ENCODE measurements at places on chromosomes 13 and 19.

DNA sequence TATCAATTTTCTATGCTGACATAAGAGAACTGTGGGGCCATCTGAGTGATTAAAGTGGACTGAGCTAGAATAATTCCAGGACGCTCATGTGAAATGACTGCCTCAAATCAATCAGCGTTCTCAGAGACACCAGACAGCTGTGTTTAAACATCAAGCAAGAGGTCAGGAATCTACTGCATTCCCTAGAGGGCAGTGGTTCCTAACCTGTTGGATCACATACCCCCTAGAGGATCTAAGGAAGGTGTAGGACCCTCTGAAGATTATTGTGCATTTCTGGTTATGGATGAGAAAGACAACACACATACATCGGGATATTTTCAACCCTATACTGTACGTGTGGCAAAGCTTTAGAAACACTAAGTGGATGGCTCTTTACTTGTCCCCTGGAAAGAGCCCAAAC, 51.8 kb upstream of the FREM2 start:
- DNase-seq = no peak

GRCh38 chr13:99724633-99725517, 223.6 kb downstream of the TM9SF2 start:
- no peak for DNase-seq

DNA sequence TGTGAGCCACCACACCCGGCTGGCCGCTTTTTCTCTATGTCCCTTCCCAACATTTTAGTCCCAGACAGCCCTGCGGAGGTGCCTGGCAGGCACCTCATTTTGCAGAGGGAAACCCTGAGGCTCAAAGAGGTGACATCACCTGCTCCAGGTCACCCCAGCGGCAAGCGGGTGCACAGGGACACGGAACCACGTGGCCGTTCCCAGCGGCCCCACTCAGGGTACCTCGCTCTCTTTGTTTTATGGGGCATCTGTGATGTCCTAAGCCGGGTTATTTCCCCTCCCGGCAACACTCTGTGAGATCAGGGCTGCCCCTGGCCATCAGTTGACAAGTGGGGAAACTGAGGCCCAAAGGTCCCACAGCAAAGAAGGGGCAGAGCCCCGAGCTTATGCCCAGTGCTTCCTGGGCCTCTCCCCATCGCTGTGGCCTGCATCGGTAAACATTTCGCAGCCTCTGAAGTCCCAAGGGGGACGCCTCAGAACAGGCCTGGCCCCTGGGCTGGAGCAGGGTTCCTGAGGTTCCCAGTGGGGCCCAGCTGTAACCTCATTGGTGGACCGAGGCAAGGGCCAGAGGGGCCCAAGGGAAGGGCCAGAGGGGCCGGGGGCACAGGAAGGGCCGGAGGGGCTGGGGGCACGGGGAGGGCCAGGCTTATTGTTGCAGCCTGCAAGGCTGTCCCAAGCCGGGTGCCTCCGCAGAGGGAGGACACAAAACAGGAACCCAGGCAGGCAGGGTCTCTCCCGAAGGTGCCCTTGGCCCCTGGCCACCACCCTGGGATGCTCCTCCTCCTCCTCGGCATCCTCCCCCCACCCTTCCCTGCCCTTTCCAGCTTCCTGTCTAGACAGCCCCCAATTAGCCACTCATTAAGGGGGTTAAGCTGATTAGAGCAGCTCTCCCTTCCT, 39.0 kb downstream of the SMIM24 start:
- DNase-seq = no peak

GRCh38 chr19:2600914-2601870, 101.3 kb downstream of the GNG7 start:
- DNase-seq = no peak

DNA sequence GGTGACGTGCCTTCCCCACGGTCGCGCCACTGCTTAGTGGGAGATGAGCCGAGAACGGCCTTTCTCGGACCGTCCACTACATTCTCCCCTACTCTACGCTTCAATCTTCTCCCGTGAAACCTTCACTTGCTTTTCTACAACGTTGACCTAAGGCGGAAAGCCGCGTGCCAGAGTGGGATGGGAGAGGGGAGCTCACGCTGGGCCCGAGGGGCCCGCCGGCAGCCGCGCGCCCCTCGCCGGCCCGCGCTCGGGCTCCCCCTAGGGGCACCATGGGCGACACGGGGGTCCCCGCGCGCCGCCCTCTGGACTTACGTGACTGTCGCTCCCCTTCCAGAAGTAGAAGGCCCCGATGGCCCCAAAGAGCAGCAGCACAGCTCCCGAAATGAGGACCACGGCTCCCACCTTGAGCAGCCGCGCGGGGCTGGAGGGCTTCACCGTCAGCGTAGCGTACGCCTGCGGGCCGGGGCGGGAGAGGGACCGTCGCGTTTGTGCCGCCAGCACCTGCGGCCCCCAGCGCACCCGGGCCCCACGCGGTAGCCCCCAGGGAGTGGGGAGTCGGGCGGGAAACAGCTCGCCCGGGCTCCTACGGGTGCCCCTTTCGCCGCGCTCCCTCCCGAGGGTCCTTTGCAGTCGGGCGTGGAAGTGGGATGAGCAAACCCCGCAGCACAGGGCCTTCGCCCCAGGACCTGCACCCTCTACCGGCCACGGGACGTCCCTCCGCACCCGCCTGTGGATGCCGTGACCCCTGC, 727 bp downstream of the CNMD start:
- DNase-seq = no peak

GRCh38 chr13:110911880-110912279, 3.0 kb downstream of the ANKRD10 start:
- DNase-seq = no peak

GRCh38 chr19:29882719-29883105, 59.3 kb upstream of the URI1 start:
- DNase-seq = no peak

DNA sequence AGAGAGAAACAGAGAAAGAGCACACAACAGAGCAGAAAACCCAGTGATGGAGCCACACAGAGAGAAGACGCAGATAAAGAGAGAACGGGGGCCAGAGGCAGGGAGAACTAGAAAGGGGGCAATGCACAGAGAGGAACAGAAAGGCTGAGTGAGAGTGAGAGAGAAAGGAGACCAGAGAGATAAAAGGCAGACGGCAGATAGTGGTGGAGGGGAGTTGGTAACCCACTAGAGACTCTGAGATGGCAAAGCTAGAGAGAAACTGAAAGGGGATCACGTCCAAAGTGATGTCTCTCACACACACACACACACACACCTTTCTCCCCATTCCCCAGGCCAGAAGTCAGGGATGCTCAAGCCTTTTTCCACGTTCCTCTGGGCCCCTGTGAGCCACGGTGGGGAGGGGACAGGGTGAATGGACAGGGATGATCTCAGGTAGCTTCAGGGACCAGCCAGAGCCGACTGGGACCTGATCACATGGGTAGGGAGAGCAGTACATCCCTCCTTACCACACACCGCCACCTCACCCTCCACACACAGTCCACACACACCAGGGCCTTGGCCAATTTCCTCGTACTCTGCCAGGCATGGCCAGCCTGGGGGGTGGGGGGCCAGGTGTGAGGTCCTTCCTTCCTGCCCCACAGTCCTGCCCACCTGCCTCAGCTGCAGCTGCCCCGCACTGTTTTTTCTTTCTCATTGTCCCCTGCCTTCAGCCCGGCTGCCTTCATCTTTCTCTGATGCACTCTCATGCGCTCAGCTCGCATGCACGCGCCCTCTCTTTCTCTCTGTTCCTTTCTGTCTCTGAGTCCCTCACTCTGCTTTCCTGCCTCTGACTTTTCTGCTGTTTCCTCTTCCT, 22.5 kb upstream of the POU2F2 start:
- peak; percentile 53 for DNase-seq

- no peak for DNase-seq
Observed at GRCh38 chr19:4015705-4016402, 8.3 kb downstream of the PIAS4 start.

DNA sequence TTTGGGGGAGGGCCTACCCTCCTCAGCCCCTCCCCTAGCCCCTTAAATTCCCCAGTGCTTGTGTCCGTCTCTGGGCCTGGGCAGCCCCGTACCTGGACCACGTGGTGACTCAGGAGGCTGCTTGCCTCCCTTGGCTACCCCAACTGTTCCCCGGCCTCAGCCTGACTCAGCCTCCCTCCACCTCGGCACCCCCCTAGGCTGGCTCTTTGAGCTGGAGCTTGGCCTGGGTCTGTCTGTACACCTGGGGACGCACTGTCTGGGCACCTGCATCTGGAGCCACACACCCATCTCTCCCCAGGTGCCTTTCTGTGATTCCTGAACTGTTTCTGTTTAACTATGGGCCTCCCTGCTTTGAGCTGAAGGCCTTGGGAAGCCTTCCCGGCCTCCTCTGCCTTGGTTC, 1.8 kb upstream of the KLK14 start:
- DNase-seq = no peak

- no peak for DNase-seq
Observed at GRCh38 chr13:20977394-20977793, 74.8 kb upstream of the XPO4 start.

GRCh38 chr19:11550265-11550664, 8.8 kb downstream of the ELOF1 start:
- no peak for DNase-seq

GRCh38 chr19:48633148-48634035, 3.8 kb downstream of the DBP start:
- no peak for DNase-seq

DNA sequence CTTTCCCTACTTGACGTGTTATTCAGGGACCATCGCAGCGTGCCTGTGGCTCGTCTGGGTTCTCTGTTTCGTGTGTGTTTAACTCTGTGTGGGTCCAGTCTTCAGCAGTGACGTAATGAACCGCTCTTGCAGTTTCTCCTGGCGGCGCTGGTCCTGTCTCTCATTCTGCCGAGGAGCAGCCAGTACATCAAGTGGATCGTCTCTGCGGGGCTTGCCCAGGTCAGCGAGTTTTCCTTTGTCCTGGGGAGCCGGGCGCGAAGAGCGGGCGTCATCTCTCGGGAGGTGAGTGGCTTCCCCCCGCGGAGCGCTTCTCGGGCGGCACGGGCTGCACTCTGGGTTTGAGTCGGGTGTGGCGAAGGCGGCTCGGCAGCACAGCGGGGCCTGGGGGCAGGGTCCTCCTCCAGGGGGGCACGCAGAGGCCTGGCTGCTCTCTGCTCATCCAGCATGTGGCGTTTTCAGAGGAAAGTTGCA, 36.3 kb upstream of the TFDP1 start:
- DNase-seq = no peak

GRCh38 chr13:69077267-69077666, 1030.4 kb upstream of the ATXN8OS start:
- no peak for DNase-seq

- no peak for DNase-seq
Observed at GRCh38 chr19:35859414-35859813, 2.7 kb downstream of the KIRREL2 start.

GRCh38 chr13:49240017-49240416, 7.7 kb upstream of the CDADC1 start:
- no peak for DNase-seq
